ENCODE measurements at places on chromosomes 1 and 21.

DNA sequence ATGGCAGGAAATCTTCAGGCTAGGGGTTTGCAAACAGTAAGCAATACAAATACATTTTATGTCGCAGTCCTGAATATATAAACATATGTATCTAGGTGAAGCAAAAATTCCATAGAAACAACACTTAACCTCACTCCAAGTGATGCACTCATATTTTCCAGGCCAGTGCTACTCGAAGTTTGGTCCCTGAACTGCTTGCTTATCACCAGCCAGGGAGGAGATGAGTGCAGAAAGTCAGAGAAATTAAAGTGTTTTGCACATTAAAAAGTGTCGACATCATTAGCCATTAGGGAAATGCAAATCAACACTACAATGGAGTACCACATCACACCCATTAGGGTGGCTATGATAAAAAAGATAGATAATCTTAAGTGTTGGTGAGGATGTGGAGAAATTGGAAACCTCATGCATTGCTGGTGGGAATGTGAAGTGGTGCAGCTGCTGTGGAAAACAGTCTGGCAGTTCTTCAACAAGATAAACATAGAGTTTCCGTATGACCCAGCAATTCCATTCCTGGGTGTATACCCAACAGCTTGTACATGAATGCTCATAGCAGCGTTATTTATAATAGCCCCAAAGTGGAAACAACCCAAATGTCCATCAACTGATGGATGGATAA lies 70.5 kb upstream of the CSF1 start:
- DNase-seq, result no peak

GRCh38 chr1:14313731-14314431 lies 284.6 kb upstream of the KAZN start:
- DNase-seq, result no peak

- peak; percentile 41 for DNase-seq
These were observed 1.9 kb downstream of the EEIG2 start for GRCh38 chr1:108561689-108562326.

GRCh38 chr1:62727656-62728407 lies 39.6 kb upstream of the DOCK7 start:
- no peak for DNase-seq

- DNase-seq, result no peak
These were observed 38.0 kb downstream of the WDR4 start for GRCh38 chr21:42841156-42841915.

- DNase-seq, result no peak
These were observed 34.6 kb downstream of the SLC30A7 start for GRCh38 chr1:100930494-100930893.

GRCh38 chr1:221025956-221026355 lies 146.7 kb downstream of the HLX start:
- no peak for DNase-seq

DNA sequence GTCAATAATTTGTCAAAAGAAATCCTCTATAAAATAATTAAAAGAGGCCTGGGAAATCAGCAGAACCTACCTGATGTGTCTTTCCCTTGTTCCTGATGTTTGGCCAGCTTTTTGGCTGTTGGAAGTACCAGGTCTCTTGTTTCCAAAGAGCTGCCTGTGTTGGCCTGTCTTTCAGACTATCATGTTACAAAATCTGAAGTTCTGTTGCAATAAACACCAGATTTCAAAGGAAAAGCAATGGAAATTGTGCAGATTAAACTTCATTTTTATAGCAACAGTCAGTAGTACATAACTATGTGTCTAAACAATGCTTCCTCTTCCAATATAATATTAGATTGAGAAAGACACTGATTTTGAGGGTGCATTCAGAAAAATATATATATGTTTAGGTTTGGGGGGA lies 647.2 kb upstream of the CXADR start:
- no peak for DNase-seq

GRCh38 chr1:34686531-34686930 lies 68.3 kb upstream of the GJB5 start:
- no peak for DNase-seq

GRCh38 chr1:82752046-82752445 lies 951.3 kb downstream of the ADGRL2 start:
- no peak for DNase-seq

DNA sequence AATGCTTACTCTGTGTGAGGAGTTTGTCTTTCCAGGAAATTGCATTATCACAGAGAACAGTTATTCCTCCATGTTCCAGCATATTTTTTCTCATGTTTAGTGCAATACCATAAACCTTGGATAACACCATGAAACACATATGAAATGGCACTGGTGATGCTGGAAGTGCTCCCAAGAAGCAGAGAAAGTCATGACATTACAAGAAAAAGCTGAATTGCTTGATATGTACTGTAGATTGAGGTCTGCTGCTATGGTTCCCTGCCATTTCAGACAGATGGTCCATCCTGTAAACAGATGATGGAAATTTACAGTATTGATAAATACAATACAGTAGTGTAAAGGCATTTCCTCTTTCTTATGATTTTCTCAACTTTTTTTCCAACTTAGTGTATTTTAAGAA lies 422.1 kb downstream of the LRRIQ3 start:
- no peak for DNase-seq

- DNase-seq, result no peak
These were observed 6.2 kb downstream of the HSD11B1 start for GRCh38 chr1:209710847-209711246.

DNA sequence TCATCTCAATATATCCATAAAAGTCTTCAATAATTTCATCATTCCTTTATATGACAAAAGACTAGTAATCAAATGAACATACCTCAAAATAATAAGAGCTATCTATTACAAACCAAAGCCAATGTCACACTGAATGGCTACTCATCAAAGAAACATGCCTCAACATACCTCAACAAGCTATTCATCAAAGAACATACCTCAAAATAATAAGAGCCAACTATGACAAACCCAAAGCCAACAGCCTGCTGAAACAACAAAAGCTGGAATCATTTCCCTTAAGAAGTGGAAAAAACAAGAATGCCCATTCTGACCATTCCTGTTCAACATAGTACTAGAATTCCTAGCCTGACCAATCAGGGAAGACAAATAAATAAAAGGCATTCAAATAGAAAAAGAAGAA lies 1373.7 kb downstream of the BRINP3 start:
- DNase-seq, result no peak

GRCh38 chr1:52368383-52369172 lies 2.6 kb upstream of the CC2D1B start:
- DNase-seq, result peak; percentile 55

GRCh38 chr1:19028110-19028509 lies 71.6 kb upstream of the IFFO2 start:
- DNase-seq, result no peak
